Thoracic aorta endothelial cell (primary cell): ENCODE measurements at places on chromosomes 16 and 17. TPM values are rescaled to one million over a fixed set of nuclear protein-coding genes. Genes with fewer than 3 reads are reported as not detected.

Gene ASPHD1
- 0.93 TPM in 2 replicates for total RNA-seq

Gene MBTPS1
- total RNA-seq, result 131 and 136 TPM in 2 replicates

Gene NXPH3
- 0.53 and 0.72 TPM in 2 replicates for total RNA-seq

Gene CNGB1
- total RNA-seq, result 0.07 and 0.53 TPM in 2 replicates

Gene SOST
- not detected in 2 replicates for total RNA-seq
